ENCODE measurements at places on chromosomes 3 and 15. TPM values are rescaled to one million over a fixed set of nuclear protein-coding genes. Genes with fewer than 3 reads are reported as not detected.

DNA sequence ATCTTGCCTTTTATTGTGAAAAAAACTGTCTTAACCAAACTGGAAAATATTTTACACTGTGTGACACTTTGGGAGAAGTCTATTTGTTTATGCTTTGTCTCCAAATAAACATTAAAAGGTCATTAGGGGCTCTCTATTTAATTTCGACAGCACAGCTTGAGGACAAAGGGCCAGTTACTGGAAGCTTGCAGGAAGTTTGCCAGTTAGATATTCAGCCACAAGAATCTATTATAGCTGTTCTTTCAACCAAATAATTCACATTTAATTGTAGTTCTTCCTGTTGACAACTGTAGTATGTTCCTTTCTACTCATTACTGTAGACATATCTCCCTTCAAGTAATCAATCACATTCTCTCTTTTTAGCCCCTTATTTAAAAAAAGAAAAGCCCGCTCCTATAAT lies 6.1 kb downstream of the CP start:
- peak; percentile 50 for DNase-seq

DNA sequence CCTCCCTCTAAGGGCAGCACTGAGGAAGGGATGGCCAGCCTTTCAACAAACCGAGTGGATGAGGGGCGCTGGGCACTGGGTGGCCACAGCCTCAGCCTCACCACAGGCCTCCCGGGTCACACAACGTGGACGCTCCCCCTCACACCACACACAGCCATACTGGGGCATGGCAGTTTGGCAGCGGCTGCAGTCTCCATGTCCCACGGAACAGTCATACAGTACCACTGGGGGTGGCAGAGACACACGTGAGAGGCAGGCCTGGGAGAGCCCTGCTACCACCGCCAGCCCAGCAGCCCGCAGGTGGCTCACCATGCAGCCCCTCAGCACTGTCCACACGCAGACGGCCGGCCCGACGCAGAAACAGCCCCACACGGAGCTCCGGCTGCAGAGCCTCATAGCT lies 11.7 kb downstream of the PLXNB1 start:
- DNase-seq = no peak

DNA sequence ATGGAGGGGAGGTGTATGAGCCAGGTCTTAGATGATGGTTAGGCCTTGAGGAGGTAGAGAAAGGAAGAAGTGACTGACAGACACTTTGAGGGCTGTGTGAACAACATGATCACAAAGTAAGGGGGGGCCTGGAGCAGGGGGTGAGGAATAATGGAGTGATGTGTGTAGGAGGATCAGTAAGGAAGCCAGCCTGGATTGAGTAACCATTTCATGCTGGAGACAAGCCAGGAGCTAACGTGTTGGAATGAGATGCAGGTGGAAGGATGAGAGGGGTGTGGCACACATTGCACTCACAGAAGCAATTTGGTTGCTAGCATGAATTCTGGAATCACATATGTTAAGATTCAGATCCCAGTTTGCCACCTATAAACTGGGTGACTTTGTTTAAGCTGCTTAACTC lies 65.5 kb downstream of the BBX start:
- DNase-seq = no peak

DNA sequence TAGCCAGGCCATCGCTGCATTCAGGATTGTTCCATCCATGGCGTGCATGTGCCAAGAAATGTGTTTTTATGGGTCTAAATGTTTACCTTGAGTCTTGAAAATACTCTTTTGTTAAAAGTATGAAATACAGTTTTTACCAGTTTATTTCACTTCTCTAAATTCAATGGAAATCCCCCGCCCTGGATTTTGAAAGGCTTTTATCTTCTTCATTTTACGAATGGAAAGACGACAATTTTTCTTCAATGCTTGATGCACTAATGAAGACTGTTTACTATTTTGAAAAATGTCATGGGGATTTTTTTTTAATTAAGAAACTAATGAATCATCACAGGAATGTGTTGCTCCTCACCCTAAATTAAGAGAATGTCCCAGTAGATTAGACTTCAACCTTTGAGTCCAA lies 83.5 kb downstream of the FAM81A start:
- no peak for DNase-seq

- no peak for DNase-seq
Measured at GRCh38 chr3:194541483-194541882, 54.7 kb upstream of the ATP13A3 start.

GRCh38 chr3:40763807-40764206 lies 239.0 kb downstream of the ZNF621 start:
- DNase-seq = no peak

DNA sequence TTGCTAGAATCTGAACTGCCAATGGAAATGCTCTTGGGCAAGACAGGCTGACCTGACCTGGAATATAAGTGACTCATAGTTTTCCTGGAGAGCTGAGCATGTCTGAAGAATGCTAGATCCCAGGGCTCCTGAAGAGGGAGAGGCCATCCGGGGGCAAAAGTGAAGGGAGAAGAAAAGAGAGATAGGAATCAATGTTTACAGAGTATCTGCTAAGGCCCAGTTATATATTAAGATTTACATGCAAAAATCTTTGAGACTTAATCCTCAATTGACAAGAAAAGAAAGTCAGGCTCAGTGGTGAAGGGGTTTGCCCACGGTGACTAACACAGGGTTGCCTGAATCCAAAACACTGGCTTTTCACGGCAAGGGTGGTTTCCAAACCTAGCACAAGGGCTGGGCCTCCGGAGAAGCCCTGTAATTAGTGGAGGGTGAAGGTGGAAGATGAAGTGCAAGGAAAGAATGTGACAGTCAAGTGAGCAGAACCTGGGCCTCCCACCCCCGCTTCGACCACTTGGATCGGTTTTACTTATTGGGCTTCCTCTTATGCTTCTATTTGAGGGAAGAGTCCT lies 91.7 kb upstream of the FGF12 start:
- no peak for DNase-seq

- DNase-seq = no peak
Measured at GRCh38 chr3:41001556-41001955, 197.7 kb upstream of the CTNNB1 start.

GRCh38 chr3:148791920-148792319 lies 35.7 kb upstream of the CPB1 start:
- no peak for DNase-seq

DNA sequence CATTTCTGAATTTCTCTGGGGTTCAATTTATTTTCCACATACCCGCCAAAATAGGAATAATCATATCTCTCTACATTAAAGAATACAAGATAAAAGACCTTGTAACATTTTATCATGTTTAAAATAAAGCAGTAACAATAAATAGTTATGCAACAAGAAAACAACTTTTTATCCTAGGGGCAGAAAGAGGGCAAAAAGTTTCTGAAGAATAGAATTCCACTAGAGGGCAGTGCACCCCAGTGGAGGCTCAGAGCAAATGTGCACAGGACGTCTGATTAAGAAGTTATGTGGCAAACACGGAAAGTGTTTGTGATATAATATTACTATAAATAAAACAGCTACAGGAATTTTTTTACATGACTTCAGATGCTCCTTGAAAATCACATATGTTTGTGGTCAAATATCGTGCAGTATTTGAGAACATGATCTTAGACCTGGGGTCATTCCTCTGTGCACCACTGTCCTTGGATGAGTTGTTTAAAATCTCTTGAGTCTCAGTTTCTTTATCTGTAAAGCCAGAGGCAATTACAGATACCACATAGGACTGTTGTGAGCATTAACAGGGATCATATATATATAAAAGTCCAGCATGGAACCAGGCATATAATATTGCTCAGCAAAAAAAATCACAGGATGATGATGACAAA lies 13.2 kb upstream of the PIK3R4 start:
- peak; percentile 41 for DNase-seq

DNA sequence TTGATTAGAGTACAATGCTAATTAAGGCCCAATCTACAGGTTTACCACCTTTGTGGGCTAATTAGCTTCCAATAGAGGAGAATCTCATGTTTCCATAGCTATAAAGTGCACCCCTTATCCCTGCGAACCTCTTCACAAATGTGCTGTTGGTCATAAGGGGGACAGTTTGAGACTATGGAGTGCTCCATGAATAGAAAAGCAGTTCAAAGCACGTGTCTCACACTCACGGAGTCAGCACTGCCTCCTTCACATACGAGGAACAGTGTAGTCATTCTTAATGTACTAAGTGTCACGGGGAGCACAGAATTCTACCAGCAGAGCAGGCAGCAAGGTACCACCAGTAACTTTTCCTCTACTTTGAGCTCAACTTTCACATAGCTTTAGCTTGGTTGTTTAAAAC lies 62.1 kb downstream of the ETV5 start:
- DNase-seq = no peak

DNA sequence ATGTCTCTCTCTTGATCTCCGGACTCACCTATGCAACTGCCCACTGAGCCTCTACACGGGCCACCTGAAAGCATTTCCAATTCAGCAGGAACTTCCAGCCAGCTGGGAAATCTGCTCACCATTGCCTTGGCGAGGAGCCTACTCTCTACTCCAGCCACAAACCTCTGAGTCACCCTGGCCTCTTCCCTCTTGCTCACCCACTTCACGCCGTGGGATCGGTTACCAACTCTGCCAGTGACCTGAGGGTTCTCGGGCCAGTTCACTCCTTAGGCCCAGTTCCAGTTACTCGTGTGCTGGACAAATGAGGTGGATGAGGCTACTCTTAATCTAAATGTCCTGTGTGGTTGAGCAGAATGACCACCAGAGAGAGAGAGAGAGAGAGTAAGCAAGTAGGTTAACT lies 70.1 kb downstream of the CEMIP start:
- DNase-seq = no peak

IL17RD gene
- polyA plus RNA-seq = 0.28 TPM

LNP1 gene
- 3.4 TPM for polyA plus RNA-seq

TGM4 gene
- 0.10 TPM for polyA plus RNA-seq

GOLGA8N gene
- 1.6 TPM for polyA plus RNA-seq

EFHB gene
- polyA plus RNA-seq = 0.42 TPM

AAGAB gene
- 8.0 TPM for polyA plus RNA-seq

C2CD4B gene
- not detected for polyA plus RNA-seq

WDR93 gene
- 0.08 TPM for polyA plus RNA-seq
